ENCODE measurements at places on chromosomes 16 and 17.
A peak's percentile ranks its signal among the peaks of the same experiment; 100 is the strongest.

GRCh38 chr16:74601126-74601871 is 5.6 kb downstream of the GLG1 start:
- peak; percentile 72 for DNase-seq

DNA sequence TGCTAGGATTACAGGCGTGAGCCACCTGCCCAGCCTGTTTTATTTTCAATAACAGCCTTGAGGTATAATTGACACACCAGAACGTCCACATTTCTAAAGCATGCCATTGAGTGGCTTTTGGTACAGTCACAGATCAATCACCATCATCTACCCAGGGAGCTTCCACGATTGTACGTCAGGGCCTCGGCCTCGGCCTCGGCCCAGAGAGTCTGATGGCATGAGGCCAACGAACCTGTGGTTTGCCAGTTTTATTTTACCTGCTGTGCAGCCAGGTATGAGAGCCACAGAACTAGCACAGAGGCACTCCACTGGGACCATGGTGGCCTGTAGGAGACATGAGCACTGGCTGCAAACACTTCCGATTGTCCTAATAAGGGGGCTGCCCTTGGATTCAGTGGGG is 8.3 kb downstream of the UBALD1 start:
- DNase-seq, result no peak

- no peak for DNase-seq
Observed at GRCh38 chr16:89915303-89916232, 3.1 kb upstream of the MC1R start.

DNA sequence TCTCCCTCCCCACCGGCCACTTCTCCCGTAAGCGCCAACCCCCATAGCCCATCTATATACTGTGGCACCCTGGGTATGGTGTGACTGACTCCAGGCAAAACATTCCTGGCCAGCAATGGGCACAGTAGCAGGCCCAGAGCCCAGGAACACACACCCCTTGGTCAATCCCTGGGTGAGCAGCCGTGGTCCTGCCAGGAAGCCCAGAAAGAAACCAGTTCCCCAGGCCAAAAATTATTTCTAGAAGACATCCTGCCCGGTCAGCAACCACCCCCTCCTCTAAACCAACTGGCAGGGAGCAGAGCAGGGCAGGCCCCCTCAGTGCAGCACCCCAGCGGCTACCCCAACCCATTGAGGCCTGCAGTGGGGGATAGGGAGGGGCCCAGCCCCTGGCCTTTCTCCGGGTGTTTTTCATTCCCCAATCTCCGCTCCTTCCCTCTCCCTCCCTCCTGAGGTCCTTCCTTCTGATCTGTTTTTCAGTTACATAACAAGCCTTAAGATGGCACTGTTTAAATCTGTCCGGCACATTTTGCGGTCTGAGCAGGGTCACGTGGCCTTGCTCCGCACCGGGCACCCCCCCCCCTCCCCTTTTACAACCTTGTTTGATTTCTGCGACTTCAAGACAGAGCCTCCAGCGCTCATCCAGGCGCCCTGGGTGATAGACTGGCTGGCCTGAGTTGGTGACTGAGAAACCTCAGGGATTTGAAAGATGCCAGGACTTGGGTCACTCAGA is 2.0 kb downstream of the NPTX1 start:
- no peak for DNase-seq

DNA sequence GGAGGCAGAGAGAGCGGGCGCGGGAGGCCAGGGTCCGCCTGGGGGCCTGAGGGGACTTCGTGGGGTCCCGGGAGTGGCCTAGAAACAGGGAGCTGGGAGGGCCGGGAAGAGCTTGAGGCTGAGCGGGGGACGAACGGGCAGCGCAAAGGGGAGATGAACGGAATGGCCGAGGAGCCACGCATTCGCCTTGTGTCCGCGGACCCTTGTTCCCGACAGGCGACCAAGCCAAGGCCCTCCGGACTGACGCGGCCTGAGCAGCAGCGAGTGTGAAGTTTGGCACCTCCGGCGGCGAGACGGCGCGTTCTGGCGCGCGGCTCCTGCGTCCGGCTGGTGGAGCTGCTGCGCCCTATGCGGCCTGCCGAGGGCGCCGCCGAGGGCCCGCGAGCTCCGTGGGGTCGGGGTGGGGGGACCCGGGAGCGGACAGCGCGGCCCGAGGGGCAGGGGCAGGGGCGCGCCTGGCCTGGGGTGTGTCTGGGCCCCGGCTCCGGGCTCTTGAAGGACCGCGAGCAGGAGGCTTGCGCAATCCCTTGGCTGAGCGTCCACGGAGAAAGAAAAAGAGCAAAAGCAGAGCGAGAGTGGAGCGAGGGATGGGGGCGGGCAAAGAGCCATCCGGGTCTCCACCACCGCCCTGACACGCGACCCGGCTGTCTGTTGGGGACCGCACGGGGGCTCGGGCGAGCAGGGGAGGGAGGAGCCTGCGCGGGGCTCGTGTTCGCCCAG is 1.2 kb upstream of the CBX4 start:
- DNase-seq, result no peak

DNA sequence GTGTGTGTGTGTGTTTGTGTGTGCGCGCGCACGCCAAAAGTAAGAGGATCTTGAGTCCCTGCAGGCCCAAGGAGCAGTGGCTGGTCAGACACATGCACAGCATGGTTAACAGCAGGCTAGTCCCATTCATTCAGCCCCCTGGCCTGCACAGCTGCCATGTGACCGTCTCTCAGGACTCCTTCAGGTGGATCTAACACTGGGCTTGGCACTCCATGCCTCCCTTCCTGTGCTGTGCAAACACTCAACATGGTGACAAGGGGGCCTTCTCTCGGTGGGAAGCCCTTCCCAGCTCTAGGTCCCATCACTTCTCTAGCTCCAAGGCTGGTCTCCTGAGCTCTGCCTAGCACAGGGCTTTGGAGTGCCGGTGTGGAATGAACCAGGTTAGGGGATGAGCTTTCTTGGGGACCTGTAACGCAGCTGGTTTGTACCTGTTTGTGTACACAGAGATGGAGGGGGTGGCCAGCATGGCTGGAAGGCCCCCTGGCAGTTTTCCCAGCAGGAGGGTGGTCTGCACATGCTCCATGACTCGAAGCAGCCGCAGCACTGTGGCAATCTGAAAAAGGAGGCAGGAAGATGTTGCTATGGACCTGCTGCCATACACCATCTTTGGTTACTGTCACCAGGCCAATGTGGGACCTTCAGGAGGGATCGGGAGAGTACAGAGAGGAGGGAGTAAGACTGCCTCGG is 69.4 kb upstream of the GCSH start:
- no peak for DNase-seq

- DNase-seq, result no peak
Observed at GRCh38 chr17:40937384-40937819, at the start of gene KRT23. TSS of gene KRT23 (minus strand) at chr17:40937646. CDS start at chr17:40936603, 1,043 bp downstream.

- no peak for DNase-seq
Observed at GRCh38 chr17:17738901-17739300, 57.6 kb downstream of the RAI1 start.

- DNase-seq, result no peak
Observed at GRCh38 chr17:44044071-44044470, 22.4 kb downstream of the LSM12 start.

All from CD4-positive, alpha-beta T cell (primary cell).